ENCODE measurements at places on chromosomes 2 and 18. TPM values are rescaled to one million over a fixed set of nuclear protein-coding genes. Genes with fewer than 3 reads are reported as not detected.

DNA sequence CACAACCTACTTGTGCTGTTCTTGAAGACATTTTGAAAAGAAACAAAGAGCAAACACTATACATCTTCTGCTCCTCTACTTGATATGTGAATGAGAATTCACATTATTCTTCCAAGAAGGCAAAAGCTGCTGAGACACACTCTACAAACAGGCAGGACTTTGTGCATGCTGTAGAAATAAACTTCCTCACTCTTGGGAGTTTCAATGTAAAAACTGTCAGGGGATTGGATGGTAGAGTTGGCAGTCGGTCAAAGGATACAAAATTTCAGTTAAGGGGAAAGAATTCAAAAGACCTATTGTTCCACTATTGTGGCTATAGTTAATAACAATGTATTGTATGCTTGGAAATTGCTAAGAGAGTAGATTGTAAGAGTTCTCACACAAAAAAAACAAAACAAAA, 196.3 kb downstream of the MC4R start:
- H3K27ac ChIP-seq = no peak overlapping the region
- H3K4me3 ChIP-seq = no peak overlapping the region

- H3K27ac ChIP-seq = no peak overlapping the region
- H3K36me3 ChIP-seq = no peaks in the 10 kb centered on the region
- no peak for DNase-seq
- H3K27me3 ChIP-seq = no peaks in the 10 kb centered on the region
These were observed 6.0 kb downstream of the REEP1 start for GRCh38 chr2:86331384-86331783.

DNA sequence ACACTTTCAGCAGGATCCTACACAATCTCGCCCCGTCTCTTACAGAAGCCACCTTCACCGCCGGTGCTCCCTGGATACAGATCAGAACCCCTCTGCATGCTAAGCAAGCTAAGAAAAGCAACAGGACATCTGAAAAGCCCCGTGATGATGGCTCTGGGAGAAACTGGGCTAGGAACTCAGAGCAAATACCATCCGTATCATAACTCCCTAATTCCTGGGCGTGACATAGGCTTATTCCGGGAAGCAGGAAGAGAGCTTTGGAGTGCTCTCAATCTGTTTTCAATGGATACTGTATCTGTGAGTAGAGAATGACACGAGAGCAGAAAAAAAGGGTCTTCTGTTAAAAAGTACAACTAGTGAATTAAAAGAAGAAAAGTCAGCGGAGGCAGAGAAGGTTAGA, 121.6 kb downstream of the SPP2 start:
- H3K27me3 ChIP-seq = no peaks in the 10 kb centered on the region
- peak overlapping the region; percentile 62 for H3K27ac ChIP-seq
- DNase-seq = no peak
- no peaks in the 10 kb centered on the region for H3K36me3 ChIP-seq

GRCh38 chr2:165777522-165778186, 16.4 kb downstream of the GALNT3 start:
- H3K4me3 ChIP-seq = no peak overlapping the region
- no peak overlapping the region for H3K27ac ChIP-seq
- H3K36me3 ChIP-seq = no peaks in the 10 kb centered on the region
- H3K27me3 ChIP-seq = no peaks in the 10 kb centered on the region
- DNase-seq = no peak

DNA sequence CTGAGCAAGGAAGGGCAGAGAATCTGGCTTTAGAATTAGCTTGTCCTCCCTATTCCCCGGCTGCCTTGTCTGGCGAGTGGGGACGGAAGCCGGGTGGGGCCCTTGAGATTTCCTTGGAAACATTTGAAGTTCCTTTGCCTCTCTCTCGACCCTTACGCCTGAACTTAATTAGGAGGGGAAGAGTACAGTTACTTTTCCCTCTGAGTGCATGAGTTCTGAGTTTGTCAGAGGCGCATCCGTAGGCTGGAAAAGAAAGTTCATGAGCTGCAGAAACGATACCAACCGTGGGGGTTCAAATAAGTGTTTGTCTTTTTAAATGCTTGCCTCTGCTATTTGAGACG, 468 bp downstream of the PIKFYVE start:
- H3K4me3 ChIP-seq = peak overlapping the region; percentile 98
- H3K36me3 ChIP-seq = no peaks in the 10 kb centered on the region
- peak overlapping the region; percentile 98 for H3K27ac ChIP-seq
- no peaks in the 10 kb centered on the region for H3K27me3 ChIP-seq
- DNase-seq = no peak

The ABCG8 gene
- total RNA-seq = not detected

The FTCDNL1 gene
- total RNA-seq = 2.8 TPM

DNA sequence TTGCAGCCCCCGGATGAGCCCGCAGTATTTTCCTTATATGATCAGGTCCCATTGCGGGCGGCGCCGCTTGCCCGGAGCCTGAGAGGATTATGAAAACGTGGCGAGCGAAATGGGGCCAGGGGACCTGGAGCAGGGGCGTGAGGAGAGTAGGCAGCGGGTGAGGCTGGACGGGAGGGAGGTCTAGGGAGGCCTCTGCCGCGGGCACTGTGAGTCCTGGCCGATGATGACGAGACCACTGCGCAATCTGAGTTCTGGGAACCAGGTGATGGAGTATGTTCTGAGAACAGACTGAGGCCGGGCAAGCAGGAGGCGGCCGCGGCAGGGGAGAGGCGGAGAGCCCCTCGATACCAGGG, 790 bp upstream of the ACAA2 start:
- H3K36me3 ChIP-seq = no peaks in the 10 kb centered on the region
- peaks cover 12% of the 10 kb centered on the region for H3K4me1 ChIP-seq
- no peaks in the 10 kb centered on the region for H3K27me3 ChIP-seq
- peak overlapping the region; percentile 97 for H3K27ac ChIP-seq
- peak overlapping the region; percentile 69 for H3K4me3 ChIP-seq
- peak; percentile 81 for DNase-seq

- no peak overlapping the region for H3K27ac ChIP-seq
- no peaks in the 10 kb centered on the region for H3K4me1 ChIP-seq
- H3K4me3 ChIP-seq = no peak overlapping the region
- H3K27me3 ChIP-seq = no peaks in the 10 kb centered on the region
- no peaks in the 10 kb centered on the region for H3K36me3 ChIP-seq
These were observed 66.6 kb downstream of the PHLPP1 start for GRCh38 chr18:62781893-62782292.

GRCh38 chr2:190576573-190576972, 42.1 kb upstream of the NEMP2 start:
- H3K36me3 ChIP-seq = no peaks in the 10 kb centered on the region
- H3K4me1 ChIP-seq = no peaks in the 10 kb centered on the region
- no peak overlapping the region for H3K4me3 ChIP-seq

GRCh38 chr2:184113696-184114403, 484.5 kb upstream of the ZNF804A start:
- no peak overlapping the region for H3K4me3 ChIP-seq
- H3K36me3 ChIP-seq = no peaks in the 10 kb centered on the region
- no peaks in the 10 kb centered on the region for H3K4me1 ChIP-seq
- DNase-seq = no peak

- no peak for DNase-seq
- H3K4me1 ChIP-seq = no peaks in the 10 kb centered on the region
- H3K4me3 ChIP-seq = no peak overlapping the region
- no peaks in the 10 kb centered on the region for H3K27me3 ChIP-seq
- H3K27ac ChIP-seq = no peak overlapping the region
These were observed 7.3 kb downstream of the COQ10B start for GRCh38 chr2:197460649-197461048.

GRCh38 chr2:29492701-29493100, 377.5 kb downstream of the CLIP4 start:
- no peak overlapping the region for H3K27ac ChIP-seq
- H3K27me3 ChIP-seq = no peaks in the 10 kb centered on the region
- no peak overlapping the region for H3K4me3 ChIP-seq
- no peaks in the 10 kb centered on the region for H3K36me3 ChIP-seq

The OR6B2 gene
- total RNA-seq = not detected

GRCh38 chr2:78941751-78942150, 83.8 kb upstream of the REG3G start:
- H3K4me3 ChIP-seq = no peak overlapping the region
- no peak for DNase-seq
- H3K27me3 ChIP-seq = no peaks in the 10 kb centered on the region
- H3K36me3 ChIP-seq = no peaks in the 10 kb centered on the region
- H3K27ac ChIP-seq = no peak overlapping the region

- H3K36me3 ChIP-seq = no peaks in the 10 kb centered on the region
- no peaks in the 10 kb centered on the region for H3K4me1 ChIP-seq
- H3K4me3 ChIP-seq = no peak overlapping the region
- DNase-seq = no peak
These were observed 96.4 kb downstream of the VIT start for GRCh38 chr2:36792951-36793350.

The CACNB4 gene
- total RNA-seq = 0.90 TPM

DNA sequence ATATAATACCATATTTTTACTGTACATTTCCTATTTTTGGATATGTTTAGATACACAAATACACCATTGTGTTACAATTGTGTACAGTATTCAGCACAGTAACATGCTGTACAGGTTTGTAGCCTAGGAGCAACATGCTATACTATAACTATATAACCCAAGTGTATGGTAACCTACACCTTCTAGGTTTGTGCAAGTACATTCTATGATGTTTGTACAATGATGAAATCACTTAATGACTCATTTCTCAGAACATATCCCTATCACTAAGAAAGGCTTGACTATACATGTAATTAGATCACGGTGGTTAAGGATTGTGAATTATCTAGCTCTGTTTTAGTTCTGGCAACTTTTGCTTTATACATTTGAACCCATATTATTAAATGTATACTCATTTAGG, 31.3 kb downstream of the NPHP1 start:
- H3K4me3 ChIP-seq = no peak overlapping the region
- H3K27ac ChIP-seq = no peak overlapping the region
- H3K27me3 ChIP-seq = no peaks in the 10 kb centered on the region
- DNase-seq = no peak

- DNase-seq = no peak
- H3K27ac ChIP-seq = no peak overlapping the region
- H3K36me3 ChIP-seq = no peaks in the 10 kb centered on the region
- H3K4me3 ChIP-seq = no peak overlapping the region
- no peaks in the 10 kb centered on the region for H3K27me3 ChIP-seq
These were observed 54.8 kb downstream of the SEMA4F start for GRCh38 chr2:74708883-74709282.

- no peak overlapping the region for H3K4me3 ChIP-seq
- no peaks in the 10 kb centered on the region for H3K4me1 ChIP-seq
- DNase-seq = no peak
- no peaks in the 10 kb centered on the region for H3K27me3 ChIP-seq
- peaks cover 41% of the 10 kb centered on the region for H3K36me3 ChIP-seq
- H3K27ac ChIP-seq = no peak overlapping the region
These were observed 36.7 kb downstream of the LMAN2L start for GRCh38 chr2:96703021-96703751.

GRCh38 chr18:51236225-51236624, 38.7 kb upstream of the MEX3C start:
- H3K27ac ChIP-seq = no peak overlapping the region
- no peaks in the 10 kb centered on the region for H3K27me3 ChIP-seq
- no peaks in the 10 kb centered on the region for H3K36me3 ChIP-seq
- no peak overlapping the region for H3K4me3 ChIP-seq
- H3K4me1 ChIP-seq = no peaks in the 10 kb centered on the region

GRCh38 chr2:136207665-136208064, 89.7 kb upstream of the CXCR4 start:
- no peak for DNase-seq
- no peaks in the 10 kb centered on the region for H3K4me1 ChIP-seq
- no peaks in the 10 kb centered on the region for H3K36me3 ChIP-seq
- no peak overlapping the region for H3K4me3 ChIP-seq
- no peaks in the 10 kb centered on the region for H3K27me3 ChIP-seq

DNA sequence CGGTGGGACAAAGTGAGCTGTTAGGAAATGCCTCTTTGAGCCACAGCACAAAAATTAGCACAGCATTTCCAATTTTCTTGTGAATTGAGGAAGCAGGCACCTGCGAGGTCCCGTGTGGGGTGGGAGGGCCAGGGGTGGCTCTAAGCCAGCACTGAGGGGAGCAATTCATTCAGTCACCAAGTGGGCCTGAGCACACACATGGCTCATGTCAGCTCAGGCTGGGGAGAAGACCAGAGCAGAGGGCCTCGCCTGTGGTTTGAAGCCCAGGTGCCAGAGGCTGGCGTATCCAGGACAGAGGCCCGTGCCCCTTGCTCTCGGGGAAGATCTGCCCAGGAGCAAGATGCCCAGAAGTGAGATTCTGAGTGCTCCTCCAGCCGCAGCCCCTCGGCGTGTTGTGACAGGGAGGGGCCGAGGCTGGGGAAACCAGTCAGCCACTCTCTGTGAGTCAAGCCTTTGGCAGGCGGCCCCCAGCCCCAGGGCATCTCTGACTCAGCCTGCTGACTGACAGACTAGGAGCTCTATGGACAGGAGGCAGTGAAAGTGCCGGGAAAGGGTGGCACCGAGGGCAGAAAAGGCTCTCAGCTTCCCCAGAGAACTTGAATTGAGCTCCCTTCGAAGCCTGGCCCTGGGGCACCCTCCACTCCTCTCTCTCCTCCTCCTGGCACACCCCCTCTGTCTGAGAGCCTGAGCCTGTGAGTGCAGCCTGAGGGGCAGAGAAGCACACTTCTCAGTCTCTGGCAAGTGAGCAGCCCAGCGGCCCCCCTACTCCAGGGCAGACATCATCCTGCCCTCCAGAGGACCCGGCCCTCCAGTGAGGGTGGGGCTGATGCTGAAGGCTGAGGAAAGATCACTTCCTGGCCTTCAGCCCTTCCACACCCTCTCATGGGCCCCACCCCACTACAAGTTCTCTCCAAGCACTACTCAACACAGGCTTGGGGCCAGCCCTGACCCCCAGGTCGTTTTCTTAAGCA, 32.3 kb downstream of the CYP26B1 start:
- H3K4me1 ChIP-seq = no peaks in the 10 kb centered on the region
- no peaks in the 10 kb centered on the region for H3K36me3 ChIP-seq
- H3K4me3 ChIP-seq = no peak overlapping the region
- no peak overlapping the region for H3K27ac ChIP-seq

- no peaks in the 10 kb centered on the region for H3K36me3 ChIP-seq
- no peaks in the 10 kb centered on the region for H3K4me1 ChIP-seq
- H3K27me3 ChIP-seq = no peaks in the 10 kb centered on the region
- no peak overlapping the region for H3K27ac ChIP-seq
- DNase-seq = no peak
These were observed 39.3 kb downstream of the SNTG2 start for GRCh38 chr2:989781-990467.

The SERTAD2 gene
- 22.2 TPM for total RNA-seq

DNA sequence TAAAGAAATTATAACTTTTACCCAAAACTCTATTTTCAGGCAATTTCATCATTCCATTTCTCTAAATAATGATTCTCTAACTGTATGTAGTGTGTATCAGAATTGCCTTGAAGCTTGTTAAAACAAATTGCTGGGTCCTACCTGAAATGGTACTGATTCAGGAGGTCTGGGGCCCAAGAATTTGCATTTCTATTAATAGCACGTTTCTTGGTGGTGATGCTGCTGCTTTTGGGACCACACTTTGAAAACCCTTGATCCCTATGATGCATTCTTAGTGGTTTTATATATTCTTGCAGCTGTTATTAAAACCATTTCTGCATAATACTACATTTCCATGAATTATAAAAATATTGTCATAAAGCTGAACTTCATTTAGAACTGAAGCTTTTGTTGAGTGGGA, 140.7 kb downstream of the NCK2 start:
- H3K27me3 ChIP-seq = no peaks in the 10 kb centered on the region
- H3K4me1 ChIP-seq = no peaks in the 10 kb centered on the region

GRCh38 chr18:58464104-58464625, 164.7 kb downstream of the ALPK2 start:
- DNase-seq = no peak
- H3K27me3 ChIP-seq = no peaks in the 10 kb centered on the region
- H3K4me1 ChIP-seq = no peaks in the 10 kb centered on the region

GRCh38 chr2:188798159-188798558, 176.0 kb upstream of the COL3A1 start:
- no peak overlapping the region for H3K4me3 ChIP-seq
- no peak overlapping the region for H3K27ac ChIP-seq
- H3K36me3 ChIP-seq = no peaks in the 10 kb centered on the region
- H3K4me1 ChIP-seq = no peaks in the 10 kb centered on the region
- no peaks in the 10 kb centered on the region for H3K27me3 ChIP-seq
